ENCODE measurements at places on chromosomes 5 and 9. TPM values are rescaled to one million over a fixed set of nuclear protein-coding genes. Genes with fewer than 3 reads are reported as not detected.

GRCh38 chr5:114192108-114192507, 169.8 kb upstream of the KCNN2 start:
- no peak overlapping the region for H3K27ac ChIP-seq
- H3K27me3 ChIP-seq, result no peaks in the 10 kb centered on the region
- H3K4me1 ChIP-seq, result no peaks in the 10 kb centered on the region

DNA sequence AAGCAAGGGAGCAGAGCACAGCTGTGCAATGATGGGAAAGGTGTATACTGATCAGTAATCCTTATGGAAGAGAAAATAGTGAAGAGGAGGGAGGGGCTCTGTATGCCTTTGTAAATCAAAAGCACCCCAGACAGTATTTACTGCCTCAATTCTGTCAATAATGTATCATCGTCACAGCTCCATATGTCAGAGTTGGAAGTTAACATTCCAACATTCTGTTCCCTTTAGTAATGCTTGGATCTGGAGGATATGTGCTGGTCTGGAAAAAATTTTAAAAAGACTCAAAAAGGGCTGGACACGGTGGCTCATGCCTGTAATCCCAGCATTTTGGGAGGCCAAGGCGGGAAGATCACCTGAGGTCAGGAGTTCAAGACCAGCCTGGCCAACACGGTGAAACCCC, 310.4 kb downstream of the ACTL7B start:
- H3K27ac ChIP-seq, result no peak overlapping the region
- H3K27me3 ChIP-seq, result no peaks in the 10 kb centered on the region
- H3K4me1 ChIP-seq, result no peaks in the 10 kb centered on the region
- DNase-seq, result no peak
- H3K4me3 ChIP-seq, result no peak overlapping the region

DNA sequence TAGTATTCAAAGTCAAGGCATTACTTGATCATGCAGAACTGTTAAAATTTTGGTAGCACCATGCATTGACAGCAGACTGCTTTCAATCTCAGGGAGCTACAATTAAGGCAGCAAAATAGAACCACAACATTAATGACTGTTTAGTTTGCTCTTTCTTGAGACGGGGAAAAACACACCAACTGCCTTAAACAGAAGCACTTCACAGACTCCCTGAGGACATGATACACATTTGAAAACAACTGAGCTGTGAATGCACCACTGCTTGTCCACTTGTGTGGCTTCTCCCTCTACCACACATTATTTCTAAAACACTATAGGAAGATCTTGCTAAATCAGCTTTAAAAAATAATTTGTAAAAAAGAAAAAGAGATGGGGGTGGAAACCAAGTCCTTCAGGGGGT, 79.6 kb upstream of the MAST4 start:
- DNase-seq, result no peak
- H3K4me1 ChIP-seq, result no peaks in the 10 kb centered on the region
- H3K4me3 ChIP-seq, result no peak overlapping the region
- H3K36me3 ChIP-seq, result no peaks in the 10 kb centered on the region
- H3K27me3 ChIP-seq, result no peaks in the 10 kb centered on the region
- H3K27ac ChIP-seq, result no peak overlapping the region

DNA sequence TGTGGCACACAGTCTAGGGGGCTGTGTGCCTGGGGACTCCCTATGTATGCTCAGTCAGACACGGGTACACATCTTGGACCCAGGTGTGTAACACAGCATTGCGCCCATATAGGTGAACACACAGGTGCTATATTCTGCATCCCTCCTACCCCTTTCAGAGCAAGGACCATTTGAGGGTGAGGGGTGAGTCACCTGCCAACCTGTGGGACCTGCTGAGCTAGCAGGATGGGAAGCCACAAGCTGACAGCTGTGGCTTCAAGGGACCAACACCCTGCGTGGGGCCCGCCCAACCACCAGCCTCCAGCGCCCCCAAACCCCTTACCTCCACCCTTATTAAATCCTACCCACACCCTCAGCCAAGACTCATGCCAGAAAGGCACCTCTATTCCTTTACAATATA, 14.6 kb upstream of the AQP7 start:
- H3K27ac ChIP-seq, result peak overlapping the region; percentile 98
- peaks cover 51% of the 10 kb centered on the region for H3K4me1 ChIP-seq
- no peaks in the 10 kb centered on the region for H3K36me3 ChIP-seq
- H3K4me3 ChIP-seq, result peak overlapping the region; percentile 85

- no peaks in the 10 kb centered on the region for H3K4me1 ChIP-seq
- H3K4me3 ChIP-seq, result no peak overlapping the region
- DNase-seq, result no peak
- H3K27me3 ChIP-seq, result no peaks in the 10 kb centered on the region
These were observed 36.1 kb upstream of the JADE2 start for GRCh38 chr5:134489227-134489944.

GRCh38 chr9:71897577-71897976, 13.4 kb downstream of the ABHD17B start:
- DNase-seq, result peak; percentile 41
- no peaks in the 10 kb centered on the region for H3K27me3 ChIP-seq
- no peak overlapping the region for H3K27ac ChIP-seq
- no peaks in the 10 kb centered on the region for H3K36me3 ChIP-seq
- H3K4me1 ChIP-seq, result peaks cover 34% of the 10 kb centered on the region

DNA sequence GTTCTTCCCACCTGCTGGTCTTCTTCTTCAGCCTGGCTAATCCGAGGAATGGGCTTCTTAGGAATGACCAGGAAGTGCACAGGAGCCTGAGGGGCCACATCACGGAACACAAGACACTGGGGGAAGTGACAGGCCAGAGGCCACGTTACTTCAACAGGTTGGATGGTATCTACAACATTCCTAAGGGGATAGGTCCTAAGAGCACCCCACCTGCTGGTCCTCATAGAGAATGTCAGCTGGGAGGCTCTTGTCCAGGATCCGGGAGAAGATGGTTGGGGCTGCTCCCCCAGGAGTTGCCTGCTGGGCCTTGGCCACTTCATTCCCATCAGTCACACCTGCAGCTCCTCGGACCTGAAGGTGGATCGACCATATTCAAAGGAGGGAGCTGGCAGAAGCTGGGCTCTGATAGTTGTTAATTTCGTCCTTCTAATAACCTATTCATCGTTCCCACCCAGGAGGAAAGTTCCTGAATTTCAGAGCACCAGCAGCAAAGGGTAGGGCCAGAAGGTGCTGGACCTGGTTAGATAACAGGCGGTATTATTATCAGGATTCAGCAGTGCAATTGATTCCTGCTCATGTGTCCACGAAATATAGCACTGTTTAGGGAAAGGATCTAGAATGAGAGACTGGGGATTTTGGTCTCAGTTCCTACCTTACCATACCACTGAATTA, 1.3 kb downstream of the HINT2 start:
- H3K27me3 ChIP-seq, result no peaks in the 10 kb centered on the region
- H3K36me3 ChIP-seq, result no peaks in the 10 kb centered on the region
- H3K4me1 ChIP-seq, result peaks cover 40% of the 10 kb centered on the region
- peak overlapping the region; percentile 31 for H3K27ac ChIP-seq
- DNase-seq, result no peak

DNA sequence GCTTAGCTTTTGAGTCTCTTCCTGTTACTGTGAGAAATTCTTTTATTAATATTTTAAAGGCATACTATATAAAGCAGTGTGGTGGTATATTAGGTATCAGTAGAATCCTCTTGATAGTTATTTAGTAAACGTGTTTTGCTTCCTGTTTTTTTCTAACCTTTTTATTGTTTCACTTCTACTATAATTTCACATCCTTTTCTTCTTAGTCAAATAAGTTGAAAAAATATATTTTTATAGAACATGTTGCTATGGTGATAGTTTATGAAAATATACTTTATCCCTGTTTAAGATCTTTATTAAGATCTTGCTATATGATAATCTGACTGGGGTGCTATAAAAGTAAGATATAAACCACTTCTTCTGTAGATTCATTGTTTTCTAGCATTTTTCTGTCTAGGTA, 2.1 kb downstream of the POLK start:
- DNase-seq, result no peak
- no peak overlapping the region for H3K27ac ChIP-seq
- H3K36me3 ChIP-seq, result peaks cover 4% of the 10 kb centered on the region
- no peak overlapping the region for H3K4me3 ChIP-seq
- peaks cover 46% of the 10 kb centered on the region for H3K4me1 ChIP-seq
- H3K27me3 ChIP-seq, result no peaks in the 10 kb centered on the region

DNA sequence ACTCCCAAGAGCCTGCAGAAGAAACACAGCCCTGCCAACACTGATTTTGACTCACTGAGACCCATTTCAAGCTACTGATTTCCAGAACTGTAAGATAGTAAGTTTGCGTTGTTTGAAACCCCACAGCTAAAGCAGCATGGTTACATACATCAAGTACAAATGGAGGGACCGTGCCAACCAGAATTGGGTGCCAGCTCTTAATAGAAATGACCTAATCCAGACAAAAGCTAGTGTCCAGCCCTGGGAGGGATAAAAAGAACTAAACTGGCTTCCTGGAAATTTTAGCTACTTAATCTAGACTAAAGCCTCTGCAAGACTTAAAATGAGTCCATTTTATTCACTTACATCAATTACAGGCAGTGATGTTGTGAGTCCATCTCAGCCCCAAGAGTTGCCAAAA, 122.6 kb downstream of the ADAMTS12 start:
- peaks cover 13% of the 10 kb centered on the region for H3K27me3 ChIP-seq
- no peak overlapping the region for H3K27ac ChIP-seq
- DNase-seq, result no peak
- peaks cover 8% of the 10 kb centered on the region for H3K4me1 ChIP-seq
- H3K36me3 ChIP-seq, result no peaks in the 10 kb centered on the region

DNA sequence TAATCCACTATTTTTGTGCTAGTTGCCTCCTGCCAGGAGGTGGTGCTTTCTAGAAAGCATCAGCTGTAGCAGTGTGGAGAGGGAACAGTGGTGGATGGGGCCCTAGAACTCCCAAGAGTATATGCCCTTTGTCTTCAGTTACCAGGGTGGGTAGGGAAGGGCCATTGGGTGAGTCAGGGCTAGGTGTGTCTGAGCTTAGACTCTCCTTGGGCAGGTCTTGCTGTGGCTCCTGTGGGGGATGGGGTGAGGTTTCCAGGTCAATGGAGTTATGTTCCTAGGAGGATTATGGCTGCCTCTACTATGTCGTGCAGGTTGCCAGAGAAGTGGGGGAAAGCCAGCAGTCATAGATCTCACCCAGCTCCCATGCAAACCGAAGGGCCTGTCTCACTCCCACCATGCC, 11.3 kb upstream of the ADAMTS12 start:
- H3K4me1 ChIP-seq, result peaks cover 15% of the 10 kb centered on the region
- H3K36me3 ChIP-seq, result peaks cover 18% of the 10 kb centered on the region
- no peak overlapping the region for H3K27ac ChIP-seq
- H3K4me3 ChIP-seq, result no peak overlapping the region
- DNase-seq, result no peak

DNA sequence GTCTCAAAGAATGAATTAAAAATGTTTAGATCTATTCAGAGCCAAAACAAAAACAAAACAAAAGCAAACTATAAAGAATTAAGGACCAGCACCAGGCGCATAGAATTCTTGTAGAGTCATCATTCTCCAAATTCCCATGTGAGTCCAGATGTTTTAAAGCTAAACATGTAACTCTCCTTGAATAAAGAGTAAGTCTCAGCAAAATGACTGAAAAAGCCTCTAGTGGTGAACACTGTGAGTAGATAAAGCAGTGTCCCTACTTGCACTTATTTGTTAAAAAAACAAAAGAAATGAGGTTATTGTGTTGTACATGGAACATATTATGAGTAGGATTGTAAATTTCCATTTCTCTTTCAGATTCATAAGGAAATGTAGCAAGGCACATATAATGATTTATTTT, 44.0 kb downstream of the NNT start:
- H3K27ac ChIP-seq, result no peak overlapping the region
- H3K36me3 ChIP-seq, result peaks cover 10% of the 10 kb centered on the region
- H3K4me1 ChIP-seq, result peaks cover 5% of the 10 kb centered on the region
- no peak for DNase-seq
- H3K27me3 ChIP-seq, result no peaks in the 10 kb centered on the region
- H3K4me3 ChIP-seq, result no peak overlapping the region

DNA sequence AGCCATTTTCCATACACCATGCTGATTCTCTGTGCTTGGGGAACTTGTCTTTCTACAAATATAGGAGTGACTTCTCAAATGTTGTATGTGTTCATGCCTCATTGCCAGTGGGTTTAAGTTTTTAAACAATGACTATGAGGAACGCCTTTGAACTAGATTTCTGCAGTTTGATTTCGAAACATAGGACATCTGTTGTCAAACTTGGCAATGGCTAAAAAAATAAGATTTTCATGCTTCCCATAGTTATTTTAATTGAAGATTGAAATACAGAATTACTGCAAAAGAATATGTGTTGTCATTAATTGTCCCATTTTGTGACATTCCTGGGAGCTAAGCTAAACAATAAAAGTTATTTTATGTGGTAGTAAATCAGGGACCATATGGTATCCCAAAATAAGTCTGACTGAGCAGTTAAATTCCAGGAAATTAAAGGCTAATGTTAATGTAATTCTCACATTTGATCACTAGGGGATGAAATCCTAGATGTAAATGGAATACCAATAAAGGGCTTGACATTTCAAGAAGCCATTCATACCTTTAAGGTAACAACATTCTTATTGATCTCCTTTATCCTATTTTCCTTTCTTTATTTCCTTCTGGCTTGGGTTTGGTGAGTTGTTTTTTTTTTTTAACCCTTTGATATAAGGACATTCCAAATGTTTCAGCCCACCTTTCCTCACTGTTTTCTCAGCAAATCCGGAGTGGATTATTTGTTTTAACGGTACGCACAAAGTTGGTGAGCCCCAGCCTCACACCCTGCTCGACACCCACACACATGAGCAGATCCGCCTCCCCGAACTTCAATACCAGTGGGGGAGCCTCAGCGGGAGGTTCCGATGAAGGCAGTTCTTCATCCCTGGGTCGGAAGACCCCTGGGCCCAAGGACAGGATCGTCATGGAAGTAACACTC, 116.7 kb downstream of the GOLPH3 start:
- peak overlapping the region; percentile 14 for H3K27ac ChIP-seq
- H3K27me3 ChIP-seq, result no peaks in the 10 kb centered on the region
- DNase-seq, result no peak

- peaks cover 3% of the 10 kb centered on the region for H3K27me3 ChIP-seq
- H3K4me1 ChIP-seq, result no peaks in the 10 kb centered on the region
- no peak overlapping the region for H3K4me3 ChIP-seq
These were observed 193.9 kb downstream of the SEC61B start for GRCh38 chr9:99416007-99416406.

DNA sequence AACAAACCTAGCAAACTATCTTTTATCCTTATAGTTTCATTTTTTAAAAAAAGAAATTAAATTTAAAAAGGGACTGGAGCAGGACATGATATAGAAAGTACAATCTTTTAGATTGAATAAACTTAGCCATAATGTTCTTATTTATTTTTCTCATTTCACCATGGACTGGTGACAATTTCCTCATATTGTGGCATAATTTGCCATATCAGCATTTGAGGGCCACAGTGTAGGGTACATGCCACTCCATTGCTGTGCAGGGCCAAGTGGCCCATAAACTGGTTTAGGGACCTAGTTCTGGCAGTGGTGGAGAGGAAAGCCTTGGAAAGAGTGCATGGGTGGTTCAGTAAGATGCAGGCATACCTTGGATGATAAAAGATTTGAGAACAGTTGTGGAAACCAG, 232.9 kb upstream of the ELL2 start:
- H3K4me3 ChIP-seq, result no peak overlapping the region
- no peak overlapping the region for H3K27ac ChIP-seq
- H3K36me3 ChIP-seq, result no peaks in the 10 kb centered on the region
- H3K27me3 ChIP-seq, result peaks cover 7% of the 10 kb centered on the region
- no peak for DNase-seq

- H3K27me3 ChIP-seq, result no peaks in the 10 kb centered on the region
- no peak overlapping the region for H3K4me3 ChIP-seq
- no peak overlapping the region for H3K27ac ChIP-seq
These were observed 473.0 kb downstream of the EBF1 start for GRCh38 chr5:158626718-158627117.

GRCh38 chr5:28014779-28015178, 976.4 kb upstream of the CDH9 start:
- H3K4me3 ChIP-seq, result no peak overlapping the region
- no peak overlapping the region for H3K27ac ChIP-seq
- no peaks in the 10 kb centered on the region for H3K4me1 ChIP-seq
- no peak for DNase-seq

SLC4A9 gene
- not detected for total RNA-seq

PLPPR1 gene
- not detected for total RNA-seq

WDR31 gene
- total RNA-seq, result 0.96 TPM

Measured in naive thymus-derived CD8-positive, alpha-beta T cell (primary cell).